ENCODE measurements at places on chromosomes 12 and 14.

- no peak for DNase-seq
Measured at GRCh38 chr14:61322011-61322798, 826 bp downstream of the PRKCH start.

DNA sequence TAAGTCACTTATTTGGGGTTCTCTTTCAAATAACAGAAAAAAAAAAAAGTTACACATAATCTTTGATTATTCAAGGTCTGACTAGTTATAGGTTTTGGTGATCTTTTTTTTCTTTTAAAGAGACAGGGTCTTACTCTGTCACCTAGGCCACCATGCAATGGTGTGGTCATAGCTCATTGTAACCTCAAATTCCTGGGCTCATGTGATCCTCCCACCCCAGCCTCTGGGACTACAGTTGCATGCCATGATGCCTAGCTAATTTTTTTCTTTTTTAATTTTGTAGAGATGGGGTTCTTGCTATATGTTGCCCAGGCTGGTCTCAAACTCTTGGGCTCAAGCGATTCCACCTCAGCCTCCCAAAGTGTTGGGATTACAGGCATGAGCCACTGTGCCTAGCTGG, 56.5 kb upstream of the CFL2 start:
- DNase-seq: no peak

DNA sequence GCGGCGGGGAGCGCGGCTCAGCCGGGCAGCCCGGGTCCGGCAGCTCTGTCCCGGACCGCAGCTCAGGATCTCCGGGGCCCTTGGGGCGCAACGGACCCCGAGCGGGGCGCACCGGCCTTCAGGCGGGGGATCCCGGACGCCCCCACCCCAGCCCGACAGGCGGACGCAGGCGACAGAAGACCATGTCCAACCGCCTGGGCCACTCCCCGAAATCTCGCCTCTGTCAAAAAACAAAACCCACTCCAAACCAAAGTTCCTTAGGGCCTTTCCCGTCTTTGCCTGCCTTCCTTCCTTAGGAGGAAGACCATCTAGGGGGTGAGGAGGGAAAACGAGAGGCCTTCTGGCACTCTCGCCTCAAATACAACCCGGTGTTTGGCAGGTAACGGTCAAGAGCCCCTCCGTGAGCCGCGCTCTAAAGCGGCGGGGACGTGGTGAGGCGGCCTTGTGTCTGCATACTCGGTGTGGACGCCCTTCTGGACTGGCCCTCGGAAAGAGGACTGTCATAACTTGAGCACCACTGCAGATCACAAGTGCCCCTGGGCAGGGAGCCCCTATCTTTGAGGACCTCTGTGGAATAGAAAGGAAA, 604 bp downstream of the HCFC2 start:
- DNase-seq: no peak

- DNase-seq: peak; percentile 94
Measured at GRCh38 chr12:6752921-6753771, at the start of gene MLF2. Gene MLF2, minus strand, starts transcription at chr12:6753141. Its CDS starts 807 bp downstream, at chr12:6752334.

DNA sequence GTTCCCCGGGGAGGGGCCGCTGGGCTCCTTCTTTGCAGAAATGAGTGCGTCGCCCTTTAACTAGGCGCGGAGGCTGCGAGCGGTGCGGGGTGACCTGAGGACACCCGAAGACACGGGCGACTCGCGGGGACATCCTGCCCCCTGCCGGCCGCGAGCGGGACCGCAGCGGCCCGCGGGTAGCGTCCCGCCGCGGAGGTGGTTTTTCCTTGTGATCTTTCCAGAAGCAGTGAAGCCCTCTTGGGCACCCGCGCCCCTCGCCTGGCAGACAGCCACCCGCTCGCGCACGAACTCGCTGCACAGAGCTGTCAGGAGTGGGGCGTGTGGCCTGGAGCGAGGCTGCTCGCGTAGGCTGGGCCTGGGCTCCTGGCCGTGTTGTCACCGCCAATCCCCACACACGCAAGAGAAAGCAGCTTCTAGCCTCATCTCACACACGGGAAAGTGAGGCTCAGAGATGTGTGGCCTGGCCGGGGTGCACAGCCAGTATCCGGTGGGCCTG, 67.2 kb downstream of the DIO3 start:
- peak; percentile 55 for DNase-seq

DNA sequence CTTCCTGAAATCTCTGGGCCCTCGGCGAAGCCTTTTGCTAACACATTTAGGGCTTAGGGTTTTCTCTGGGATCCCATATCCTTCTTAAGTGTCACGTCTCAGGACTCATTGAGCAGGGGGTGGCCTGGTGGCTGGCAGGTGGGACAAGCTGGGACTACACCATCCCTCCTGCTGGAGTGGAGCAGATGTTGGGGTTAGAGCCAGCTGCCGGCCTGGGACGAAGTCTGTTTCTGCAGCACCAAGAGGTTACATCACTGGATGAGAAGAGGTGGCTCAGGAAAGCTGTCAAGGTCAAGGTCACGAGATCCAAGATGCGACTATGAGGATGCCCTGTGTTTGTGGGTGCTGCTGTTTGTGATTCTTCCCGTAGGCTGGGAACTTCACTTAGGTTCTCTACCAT, 16.3 kb downstream of the SMCO2 start:
- no peak for DNase-seq

GRCh38 chr12:122090759-122091515, 12.4 kb downstream of the MLXIP start:
- DNase-seq: no peak

DNA sequence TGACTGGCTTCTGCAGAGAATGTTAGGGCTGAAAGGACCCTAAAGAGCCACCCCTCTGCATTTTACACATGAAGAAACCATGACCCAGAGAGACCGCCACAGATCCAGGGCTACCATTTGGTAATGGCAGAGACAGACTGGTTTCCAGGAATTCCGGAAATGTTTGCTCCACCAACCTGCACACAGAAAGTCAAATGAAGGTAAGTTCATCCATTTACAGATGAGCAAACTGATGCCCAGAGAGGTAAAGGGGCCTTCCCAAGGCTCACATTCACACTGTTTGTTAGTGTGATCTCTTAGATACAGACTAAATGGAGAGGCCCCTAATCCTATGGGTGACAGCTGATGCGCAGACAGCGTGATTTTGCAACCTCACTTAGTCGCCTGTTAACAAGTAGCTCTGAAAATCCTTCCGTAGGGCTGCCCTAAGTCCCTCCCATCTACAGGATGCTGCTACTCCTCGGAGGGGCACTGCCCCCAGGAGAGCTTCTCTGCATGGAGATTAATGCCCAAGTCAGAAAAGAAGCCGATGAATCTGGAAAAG, 33.8 kb downstream of the ZFP36L1 start:
- no peak for DNase-seq

GRCh38 chr14:75877884-75878283, 103.9 kb downstream of the TGFB3 start:
- DNase-seq: peak; percentile 75

GRCh38 chr12:68980476-68981212, 47.7 kb upstream of the CPM start:
- no peak for DNase-seq

DNA sequence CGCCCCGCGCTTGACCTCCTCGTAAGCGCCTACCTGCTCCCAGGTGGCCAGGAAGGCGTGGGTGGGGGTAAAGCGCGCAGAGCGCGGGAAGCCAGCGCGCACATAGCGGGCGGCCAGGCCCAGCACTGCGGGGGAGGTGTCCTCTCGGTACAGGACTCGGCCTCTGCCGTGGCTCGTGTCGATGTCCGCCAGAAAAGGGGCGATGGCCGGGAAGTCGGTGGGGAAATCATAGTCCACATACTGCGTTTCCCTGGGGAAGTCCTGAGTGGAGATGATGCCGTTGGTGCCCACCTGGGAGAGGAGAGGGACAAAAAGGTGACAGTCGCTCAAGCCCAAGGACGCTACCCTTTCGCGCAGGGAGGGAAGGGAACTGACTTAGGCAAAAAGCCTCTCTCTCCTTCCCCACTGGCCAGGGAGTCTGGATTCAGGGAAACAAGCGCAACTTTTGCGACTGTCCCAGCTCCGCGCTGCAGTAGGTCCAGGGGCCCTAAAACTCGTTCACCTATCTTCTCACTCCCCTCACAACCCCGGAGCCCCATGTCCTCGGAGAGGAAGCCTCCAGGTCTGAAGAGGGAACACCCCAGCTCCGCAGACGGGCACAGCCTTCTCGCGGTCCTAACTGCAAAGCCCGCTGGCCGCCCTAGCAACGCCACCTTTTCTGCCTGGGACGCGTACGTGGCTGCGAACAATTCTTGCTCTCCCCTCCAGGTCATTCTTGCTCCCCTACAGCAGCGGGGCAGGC, 815 bp downstream of the NID2 start:
- no peak for DNase-seq

DNA sequence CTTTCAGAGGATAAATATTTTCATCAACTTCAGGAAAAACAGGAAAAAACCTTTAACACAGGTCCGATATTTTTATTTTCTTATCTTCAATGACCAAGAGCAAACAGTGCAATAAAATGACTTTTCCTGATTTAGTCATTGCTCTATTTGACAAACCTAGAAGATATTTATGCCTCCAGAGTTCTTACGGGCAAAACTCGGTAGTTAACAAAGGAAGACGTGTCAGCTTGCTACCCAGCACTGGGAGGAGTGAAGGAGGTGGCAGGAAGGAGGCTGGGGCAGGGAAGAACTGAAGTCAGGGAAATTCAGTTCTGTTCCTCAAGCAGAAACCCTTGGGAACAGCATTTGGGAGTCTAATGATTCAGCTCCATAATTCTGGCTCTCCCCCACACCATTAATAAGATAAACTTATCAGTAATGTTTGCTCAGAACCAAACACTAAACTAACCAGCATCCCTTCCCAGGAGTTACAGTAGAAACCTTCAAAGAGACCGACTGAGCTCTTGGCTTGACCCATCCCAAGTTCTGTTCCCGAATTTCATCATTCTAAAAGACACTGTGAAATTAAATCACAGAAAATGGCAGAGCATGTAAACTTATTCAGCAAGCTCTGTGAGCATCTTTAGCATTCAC, 163.3 kb downstream of the APAF1 start:
- DNase-seq: no peak

- no peak for DNase-seq
Measured at GRCh38 chr14:21096438-21096837, 2.0 kb downstream of the ZNF219 start.

- DNase-seq: no peak
Measured at GRCh38 chr14:104660597-104660996, 28.8 kb upstream of the INF2 start.

GRCh38 chr12:16893426-16893825, 287.5 kb upstream of the LMO3 start:
- DNase-seq: no peak

DNA sequence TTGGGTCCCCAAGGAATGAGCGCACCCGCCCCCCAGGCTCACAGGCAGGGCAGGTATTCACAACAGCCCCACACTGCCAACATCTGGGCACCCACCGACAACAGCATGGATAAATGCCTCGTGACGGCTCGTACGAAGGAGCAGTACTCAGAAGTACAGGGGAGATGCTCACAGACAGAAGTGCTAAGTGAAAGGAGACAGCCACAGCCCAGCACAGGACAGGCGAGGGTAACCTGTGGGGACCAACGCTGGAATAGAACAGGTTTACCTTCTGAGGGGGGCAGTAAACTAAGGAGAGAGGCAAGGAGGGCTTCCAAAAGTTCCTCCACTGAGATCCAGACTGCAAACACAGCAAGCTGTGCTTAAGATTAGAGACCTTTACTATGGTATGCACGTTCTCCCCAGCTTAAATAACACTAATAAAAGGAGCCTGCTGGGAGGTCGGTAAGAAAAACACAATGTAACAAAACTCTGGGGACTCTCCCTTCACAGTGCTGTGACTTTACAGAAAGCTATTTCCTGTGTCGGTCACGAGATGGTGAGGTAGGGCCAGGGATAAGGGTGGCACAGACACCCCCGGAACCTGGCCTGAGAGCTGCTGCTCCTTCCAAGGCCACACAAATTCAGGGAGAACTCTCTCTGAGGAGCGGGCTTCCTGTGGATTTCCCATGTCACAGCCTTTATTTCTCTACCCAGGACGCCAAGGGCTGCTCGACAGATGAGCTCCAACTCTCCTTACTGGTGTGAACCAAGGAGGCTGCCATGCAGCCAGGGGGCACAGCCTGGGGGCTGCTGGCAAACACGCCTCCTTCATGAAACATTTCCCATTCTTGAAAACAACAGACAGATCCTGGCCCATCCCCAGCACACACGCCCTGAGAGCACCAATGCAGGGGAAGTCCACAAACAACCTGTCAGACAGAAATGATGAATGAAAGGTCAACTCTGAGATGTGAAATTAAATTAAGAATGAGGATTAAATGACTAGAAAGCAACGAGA, 26.3 kb downstream of the SLC15A4 start:
- DNase-seq: no peak

GRCh38 chr12:123064885-123065619, 84.6 kb downstream of the ARL6IP4 start:
- no peak for DNase-seq

DNA sequence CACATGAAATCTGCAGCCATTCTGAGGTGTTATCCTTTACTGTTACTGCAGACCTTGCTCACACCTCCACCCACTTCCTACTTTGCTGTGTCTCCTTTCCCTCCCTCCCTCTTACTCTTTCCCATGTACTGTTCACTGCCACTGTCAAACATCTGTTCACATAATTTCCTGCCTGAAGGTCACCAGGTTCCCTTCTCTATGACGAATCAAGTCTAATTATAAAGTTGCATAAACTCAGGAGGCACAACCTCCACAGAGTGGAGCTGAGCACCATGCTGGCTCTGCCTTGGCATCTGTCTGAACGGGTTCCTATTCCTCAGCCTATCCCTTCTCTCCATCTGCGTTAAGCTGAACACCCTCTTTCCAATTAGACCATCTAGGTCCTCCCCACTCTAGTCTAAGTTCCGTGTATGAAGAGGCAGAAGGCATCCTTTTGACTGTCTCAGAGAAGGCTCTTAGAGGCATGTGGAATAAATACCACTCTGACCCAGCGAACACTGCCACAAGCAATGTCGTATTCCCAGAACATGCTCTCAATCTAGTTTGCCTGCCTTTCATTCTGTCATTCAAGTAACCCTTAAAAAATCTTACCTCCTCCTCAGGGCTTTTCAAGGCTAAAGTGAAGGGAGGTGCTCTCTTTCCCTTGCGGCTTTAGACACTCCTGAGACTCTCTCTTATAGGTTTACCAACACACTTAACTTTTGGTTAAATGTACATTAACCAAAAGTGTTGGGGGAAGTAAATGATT, 48.7 kb downstream of the ACADS start:
- peak; percentile 42 for DNase-seq

- DNase-seq: no peak
Measured at GRCh38 chr12:53676656-53677015, 753 bp upstream of the ATP5MC2 start.

- no peak for DNase-seq
Measured at GRCh38 chr14:94751956-94752355, 18.0 kb downstream of the GSC start.

DNA sequence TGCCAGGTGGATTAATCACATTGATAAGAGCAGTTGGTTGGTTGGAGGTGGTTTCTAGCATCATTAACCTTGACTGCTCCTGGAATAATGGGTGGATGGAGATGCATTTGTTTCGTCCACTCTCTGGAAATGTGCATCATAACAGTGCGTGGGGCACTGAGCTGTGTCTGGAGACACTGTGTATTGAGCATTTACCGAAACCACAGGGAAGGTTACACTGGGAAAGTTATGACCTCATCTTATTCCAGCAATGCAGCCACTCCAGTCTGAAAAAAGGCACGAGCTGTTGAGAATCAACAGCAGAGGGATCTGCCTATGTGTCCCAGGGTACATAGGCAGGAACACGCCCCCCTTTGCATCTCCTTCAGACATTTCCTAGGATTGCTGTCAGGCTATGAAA, 27.2 kb downstream of the RNFT2 start:
- DNase-seq: no peak

GRCh38 chr12:103778781-103779180, 62.3 kb downstream of the NT5DC3 start:
- no peak for DNase-seq

- DNase-seq: no peak
Measured at GRCh38 chr14:35766700-35767082, 42.4 kb downstream of the RALGAPA1 start.
